ENCODE measurements at places on chromosomes 1 and 21.

GRCh38 chr1:208135354-208135753, 108.8 kb downstream of the PLXNA2 start:
- no peak for DNase-seq

DNA sequence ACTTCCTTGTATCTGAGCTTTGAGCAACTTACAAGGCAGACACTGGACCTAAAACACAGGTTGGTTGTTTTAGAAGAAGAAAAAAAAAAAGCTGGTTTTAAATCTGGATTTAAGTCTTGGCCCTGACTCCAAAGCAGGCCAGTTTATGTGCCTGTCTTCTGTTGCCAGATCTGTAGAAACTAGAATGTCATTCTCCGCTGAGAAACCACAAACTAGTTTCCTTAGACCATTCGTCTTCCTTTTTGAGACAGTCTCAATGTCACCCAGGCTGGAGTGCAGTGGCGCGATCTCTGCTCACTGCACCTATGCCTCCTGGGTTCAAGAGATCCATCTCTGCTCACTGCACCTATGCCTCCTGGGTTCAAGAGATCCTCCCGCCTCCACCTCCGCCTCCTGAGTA, 33.9 kb downstream of the APP start:
- DNase-seq, result no peak

DNA sequence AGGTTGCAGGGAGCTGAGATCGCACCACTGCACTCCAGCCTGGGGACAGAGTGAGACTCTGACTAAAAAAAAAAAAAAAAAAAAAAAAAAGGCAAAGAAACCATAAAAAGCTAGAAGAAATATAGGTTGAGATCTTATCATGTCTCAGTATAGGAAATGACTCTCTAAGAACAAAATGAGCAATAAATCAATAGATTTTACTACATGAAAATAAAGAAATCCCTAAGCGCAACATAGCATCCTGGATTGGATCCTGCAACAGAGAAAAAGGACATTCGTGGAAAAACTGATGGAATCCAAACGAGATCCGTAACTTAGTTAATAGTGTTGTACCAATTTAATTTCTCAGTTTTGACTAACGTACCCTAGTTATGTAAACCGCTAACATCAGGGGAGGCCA, 35.3 kb downstream of the SLC1A7 start:
- no peak for DNase-seq

GRCh38 chr1:205590457-205590768, 41.4 kb downstream of the ELK4 start:
- DNase-seq, result no peak

DNA sequence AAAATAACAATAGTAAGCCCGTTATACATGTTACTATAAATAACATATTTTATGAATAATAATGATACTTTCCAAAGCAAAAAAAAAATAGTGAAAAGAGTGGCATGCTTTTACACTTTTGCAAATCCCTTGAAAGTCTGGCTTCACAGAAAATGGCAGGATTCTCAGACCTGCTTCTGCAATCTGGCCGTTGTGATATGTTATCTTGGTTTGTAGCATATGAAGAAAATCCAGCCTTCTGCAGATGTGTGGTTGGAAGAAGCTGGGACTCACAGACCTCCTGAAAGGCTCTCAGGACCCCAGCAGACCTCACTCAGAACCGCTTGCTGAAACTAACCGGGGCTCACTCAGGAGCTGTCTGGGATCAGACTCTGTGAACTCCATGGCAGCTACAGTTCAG, 256.0 kb upstream of the TMEM51 start:
- DNase-seq, result no peak

GRCh38 chr1:200737647-200738291, 924 bp upstream of the CAMSAP2 start:
- no peak for DNase-seq

- DNase-seq, result no peak
Observed at GRCh38 chr1:76290271-76290670, 215.7 kb downstream of the ST6GALNAC3 start.
